ENCODE measurements at places on chromosomes 16 and 17.

DNA sequence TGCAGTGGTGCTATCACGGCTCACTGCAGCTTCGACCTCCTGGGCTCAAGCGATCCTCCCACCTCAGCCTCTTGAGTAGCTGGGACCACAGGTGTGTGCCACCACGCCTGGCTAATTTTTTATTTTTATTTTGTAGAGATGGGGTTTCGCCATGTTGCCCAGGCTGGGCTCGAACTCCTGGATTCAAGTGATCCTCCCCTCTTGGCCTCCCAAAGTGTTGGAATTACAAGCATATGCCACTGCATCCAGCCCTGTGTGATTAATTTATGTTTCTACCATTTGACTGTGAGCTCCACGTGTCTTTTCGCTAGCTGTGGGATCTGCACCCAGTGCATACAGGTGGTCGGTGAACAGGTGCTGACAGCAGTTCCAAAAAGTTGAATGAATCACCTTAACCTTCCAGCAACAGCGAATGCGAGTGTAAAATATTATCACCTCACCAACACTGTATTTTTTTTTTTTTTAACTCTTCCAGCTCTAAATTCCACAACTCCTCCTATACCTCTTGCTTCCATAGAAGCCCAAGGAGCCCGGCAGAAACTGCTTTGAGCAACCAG lies 484 bp upstream of the NUDT7 start:
- no peak for DNase-seq

GRCh38 chr17:48123111-48123510 lies 15.5 kb downstream of the SNX11 start:
- no peak for DNase-seq

DNA sequence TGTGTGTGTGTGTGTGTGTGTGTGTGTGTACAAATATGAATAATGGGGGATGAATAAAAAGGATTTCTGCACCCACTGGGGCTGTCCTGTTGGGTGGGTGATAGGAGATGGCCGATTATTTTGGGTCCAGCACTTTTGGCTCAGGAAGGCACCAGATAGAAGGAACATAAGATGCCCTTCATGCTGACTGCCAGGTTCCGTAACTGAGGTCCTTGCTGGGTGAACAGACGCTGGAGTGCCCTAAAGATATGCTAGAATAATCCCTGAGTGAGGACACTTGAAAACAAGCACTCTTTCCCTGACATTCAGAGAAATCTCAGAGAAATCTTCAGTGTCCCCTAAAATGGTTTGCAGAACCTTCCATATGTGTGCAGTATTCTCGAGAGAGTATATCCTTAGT lies 17.7 kb downstream of the IRX6 start:
- no peak for DNase-seq

GRCh38 chr16:26827386-26827785 lies 239.3 kb upstream of the C16orf82 start:
- no peak for DNase-seq

- DNase-seq, result no peak
Measured at GRCh38 chr17:50194140-50194933, 7.1 kb downstream of the COL1A1 start.

DNA sequence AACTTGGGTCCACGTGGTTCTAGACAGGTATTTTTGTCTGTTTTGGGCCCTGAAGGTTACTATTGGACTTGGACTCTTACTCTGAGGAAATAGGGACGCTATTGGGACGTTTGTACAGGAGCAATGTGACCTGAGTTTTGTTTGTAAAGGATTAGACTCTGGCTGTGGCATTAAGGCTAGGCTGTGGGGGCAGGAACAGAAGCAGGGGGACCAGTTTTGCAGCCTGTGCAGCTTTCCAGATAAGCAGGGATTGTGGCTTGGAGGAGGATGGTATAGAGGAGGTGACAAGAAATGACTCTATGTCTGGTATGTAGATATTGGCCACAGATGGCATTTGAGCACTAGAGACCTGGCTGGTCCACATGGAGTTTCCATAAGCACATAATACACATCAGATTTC lies 12.8 kb downstream of the NOD2 start:
- no peak for DNase-seq

- no peak for DNase-seq
Measured at GRCh38 chr17:72719578-72720493, 372.7 kb downstream of the SLC39A11 start.

DNA sequence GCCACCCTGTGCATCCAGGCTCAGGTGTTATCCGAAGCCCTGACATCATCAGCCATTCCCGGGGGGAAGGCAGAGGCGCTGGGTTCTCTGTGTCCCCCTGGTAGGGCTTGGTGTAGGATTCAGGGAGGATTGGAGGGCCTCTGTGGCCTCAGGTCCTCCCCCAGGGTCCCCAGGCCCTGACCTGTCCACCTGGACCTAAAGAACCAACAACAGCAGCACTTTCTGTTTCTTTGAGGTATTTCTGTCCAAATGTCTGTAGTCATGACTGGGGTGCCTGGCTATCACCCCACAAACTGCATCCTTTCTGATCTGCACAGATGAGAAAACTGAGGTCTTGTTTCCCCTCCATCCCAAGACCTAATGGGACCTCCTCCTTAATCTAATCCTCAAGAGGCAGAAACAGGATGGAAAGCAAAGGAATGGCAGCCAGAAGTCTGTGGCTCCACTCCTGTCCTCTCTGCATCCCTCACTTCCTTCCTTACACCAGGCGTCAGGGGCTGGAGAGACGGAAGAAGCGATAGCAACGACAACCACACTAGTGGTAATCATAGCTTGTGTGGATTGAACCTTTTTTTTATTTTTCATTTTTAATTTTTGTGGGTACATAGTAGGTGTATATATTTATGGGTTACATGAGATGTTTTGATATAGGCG lies 11.8 kb downstream of the NLRC5 start:
- no peak for DNase-seq

DNA sequence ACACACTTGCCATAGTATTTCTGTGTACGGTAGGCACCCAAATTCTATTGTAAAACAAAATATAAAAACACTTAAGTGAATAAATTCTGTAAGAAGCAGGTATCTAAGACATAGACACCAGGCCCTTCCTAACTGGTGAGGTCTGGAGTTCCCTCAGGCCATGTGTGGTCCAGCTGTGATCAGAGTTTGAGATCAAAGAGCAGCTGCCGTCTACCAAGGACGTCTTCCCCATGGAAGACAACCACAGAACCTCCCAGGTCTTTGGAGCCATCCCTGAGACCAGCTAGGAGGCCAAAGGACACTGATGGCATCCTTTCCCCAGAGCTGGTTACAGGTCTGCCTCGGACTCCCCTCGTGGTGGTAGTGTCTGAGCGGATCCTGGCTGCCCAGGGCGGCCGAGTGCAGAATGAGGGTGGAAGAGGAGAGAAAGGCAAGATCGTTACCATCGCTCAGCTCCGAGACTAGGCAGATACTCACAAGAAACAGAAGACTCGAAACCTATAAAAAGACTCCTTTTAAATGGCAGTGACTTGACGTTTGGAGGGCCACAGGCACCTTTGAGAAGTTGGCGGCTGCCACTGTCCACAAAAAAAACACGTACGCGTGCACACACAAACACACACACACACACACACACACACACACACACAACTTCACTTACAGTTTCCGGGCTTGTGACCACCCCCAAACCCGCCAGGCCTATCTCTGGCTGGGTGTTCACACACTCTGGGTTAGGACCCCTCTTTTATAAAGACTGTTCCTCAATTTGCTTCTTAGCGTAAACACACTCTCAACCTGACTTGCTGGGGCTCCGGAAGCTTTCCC lies 7.5 kb downstream of the TIMP2 start:
- DNase-seq, result no peak

DNA sequence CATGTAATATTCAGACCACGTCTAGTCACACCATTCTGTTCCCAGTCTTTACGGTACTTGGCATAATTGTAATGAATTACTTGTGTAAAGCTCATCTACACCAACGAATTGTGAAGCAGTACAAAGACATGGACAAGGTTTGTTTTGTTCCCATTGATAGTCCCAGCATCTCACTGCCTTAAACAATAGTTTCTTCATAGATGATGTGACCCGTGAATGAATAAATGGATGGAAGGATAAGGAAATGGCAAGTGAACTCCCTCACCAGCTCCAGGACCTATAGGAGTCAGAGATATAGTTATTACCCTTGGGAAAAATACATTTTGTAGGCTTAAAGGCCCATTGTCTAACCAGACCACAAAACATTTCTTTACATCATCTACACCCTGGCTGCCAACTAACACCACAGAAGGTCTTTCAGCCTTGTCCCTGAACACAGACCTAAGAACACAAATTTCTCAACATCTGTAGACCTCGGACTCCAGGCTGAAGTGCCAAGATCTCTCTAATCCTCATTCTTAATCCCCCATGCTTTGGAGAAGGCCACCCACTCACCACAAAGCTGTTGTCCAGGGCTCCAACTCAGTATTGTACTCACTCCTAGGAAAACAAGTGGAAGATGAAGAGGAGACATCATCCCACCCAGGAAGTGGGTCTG lies 38.2 kb downstream of the MAF start:
- DNase-seq, result no peak

DNA sequence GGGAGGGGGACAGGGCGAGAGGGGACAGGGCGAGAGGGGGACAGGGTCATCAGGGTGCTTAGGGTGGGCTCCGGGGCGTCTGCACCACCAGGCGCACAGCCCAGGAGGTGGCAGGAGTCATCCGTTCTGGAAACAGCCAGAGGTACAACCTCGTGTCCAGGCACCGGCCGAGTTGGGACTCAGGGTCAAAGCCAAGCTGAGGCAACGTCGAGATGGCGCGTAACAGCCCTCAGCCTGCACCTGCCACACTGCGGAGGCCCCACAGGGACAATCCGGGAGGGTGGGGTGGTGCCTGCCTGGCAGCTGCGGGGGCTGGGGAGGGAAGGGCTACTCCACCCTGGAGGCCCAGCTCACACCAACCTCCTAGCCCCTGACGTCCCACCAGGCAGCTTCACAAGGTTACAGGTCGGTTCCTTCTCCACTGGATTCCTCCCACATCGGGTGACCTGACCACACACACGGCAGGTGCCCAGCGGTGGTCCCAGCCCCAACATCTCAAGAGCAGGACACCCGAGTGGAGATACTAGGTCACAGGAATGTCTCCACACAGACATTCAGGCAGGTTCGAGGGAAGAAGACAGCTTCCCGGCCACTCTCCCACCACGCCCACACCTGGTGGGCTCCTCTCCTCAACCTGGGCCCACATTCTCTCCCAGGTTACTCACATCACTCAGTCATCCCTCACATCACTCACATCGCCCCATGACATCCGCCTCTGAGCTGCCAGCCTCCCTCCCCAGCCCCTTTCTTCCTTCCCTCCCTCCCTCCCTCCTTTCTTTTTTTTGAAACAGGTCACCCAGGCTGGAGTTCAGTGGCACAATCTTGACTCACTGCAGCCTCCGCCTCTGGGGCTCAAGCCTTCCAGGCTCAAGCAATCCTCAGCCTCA lies 47.3 kb downstream of the RPH3AL start:
- DNase-seq, result no peak

Measured in activated CD8-positive, alpha-beta memory T cell treated with anti-CD3 and anti-CD28 coated beads for 48 hours (primary cell).